ENCODE measurements at places on chromosomes 1 and 21.

DNA sequence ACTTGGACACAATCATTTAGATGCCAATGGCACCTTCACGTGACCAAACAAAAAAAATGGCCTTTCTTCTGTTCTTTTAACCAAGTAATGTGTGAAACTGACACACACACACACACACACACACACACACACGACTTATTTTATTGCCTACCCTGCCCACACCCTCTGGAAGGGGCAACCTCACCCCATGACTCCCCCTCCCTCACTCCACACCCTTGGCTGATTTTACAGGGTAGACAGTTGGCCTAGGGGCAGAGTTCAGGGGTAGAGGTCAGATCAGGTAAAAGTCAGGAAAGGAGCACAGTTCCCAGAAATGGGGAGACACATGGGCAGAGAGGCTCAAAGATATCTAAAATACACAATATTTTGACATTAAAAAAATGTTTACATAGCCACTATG, 144.8 kb upstream of the GJB5 start:
- no peak for DNase-seq

DNA sequence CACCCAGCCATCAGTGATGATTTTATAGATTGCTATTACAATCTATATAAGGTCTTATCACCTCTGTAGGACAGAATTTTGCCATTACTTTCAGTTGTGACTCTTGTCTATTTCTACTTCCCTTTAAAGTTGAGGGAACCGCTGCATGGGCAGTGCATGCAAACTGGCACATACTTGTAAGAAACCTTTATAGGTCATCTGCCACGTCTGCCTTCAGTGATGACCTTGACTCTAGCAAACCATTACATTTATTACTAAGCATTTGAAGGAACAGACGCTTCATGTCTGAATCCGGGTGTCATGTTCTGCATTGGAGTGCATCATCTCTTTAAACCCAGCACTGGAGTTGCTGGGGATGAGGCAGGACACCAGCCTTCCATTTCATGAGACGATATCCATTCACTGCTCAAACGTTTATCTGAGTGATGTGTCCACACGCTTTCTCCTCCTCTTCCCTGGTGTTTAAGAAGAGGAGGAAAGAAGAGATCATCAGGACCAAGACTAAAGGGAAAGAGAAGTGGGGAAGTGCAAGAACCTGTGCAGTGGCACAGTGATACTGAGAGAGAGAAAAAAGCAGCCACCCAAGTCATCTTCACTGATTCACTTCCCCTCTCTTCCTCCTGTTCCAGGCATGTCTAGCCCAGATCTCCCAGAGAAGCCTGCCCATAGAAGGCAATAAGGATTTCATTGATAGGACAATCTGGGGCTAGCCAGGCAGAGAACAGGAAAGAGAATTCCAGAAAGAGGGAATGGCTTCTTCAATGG, 14.1 kb downstream of the CCSAP start:
- DNase-seq: no peak

DNA sequence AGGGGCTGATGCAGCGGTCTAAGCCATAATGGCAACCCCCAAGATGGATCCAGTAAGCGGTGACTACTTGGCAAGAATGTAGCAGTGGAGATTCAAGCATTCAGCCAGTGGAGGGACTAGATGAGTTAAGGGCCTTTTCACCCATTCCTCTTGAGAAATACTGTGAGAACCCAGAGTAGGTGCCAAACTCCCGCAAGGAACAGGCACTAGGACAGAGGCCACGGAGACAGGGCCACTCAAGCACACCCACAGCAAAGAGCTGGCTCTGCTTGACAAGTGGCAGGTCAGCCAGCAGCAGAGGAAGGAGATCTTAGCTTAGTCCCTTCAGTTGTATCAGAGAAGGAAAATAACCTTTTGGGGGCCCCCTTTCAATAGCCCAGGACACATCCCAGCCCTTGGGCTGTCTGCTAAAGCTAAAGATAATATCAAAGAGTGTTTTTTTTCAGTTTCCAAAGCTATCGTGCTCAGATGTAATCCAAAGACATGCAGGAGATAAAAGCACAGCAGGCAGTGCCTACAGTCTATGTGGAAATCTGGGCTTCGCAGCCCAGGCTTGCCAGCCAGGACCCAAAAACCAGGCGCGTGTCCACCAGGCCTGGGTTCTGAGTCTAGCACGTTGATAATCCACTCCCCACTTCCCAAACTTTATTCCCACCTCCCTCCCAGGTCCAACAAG, 62.0 kb upstream of the GOLT1A start:
- no peak for DNase-seq

DNA sequence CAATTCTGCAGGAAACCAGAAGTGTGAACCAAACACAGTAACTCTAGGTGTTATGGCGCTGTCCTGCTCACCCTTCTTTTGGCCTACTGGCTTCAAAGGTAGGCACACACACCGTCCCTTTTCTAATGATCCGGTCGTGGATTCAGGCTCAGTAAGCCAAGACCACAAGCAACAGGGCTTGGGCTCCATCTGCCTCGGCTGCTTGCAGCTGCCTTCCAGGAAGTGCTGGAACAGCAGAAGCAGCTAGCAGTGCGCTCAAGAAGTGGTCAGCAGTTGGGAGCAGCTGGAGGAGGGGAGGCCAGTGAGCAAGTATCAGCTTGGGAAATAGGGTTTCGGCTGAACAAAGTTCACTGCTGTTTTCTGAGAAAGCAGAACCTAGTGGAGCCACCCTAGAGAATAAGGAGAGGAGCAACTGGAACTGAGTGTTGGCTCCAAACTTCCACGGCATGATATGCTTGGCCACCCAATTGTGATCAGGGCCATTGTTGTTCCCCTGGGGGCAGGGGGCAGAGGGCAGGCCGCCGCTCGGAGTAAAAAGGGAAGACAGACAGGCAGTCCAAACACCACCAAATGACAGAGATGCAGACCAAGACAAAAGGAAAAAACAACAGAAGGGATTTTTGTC, 173.4 kb downstream of the TOMM20 start:
- DNase-seq: peak; percentile 68

- DNase-seq: no peak
These were observed 56.0 kb upstream of the ABCG1 start for GRCh38 chr21:42162831-42163510.

DNA sequence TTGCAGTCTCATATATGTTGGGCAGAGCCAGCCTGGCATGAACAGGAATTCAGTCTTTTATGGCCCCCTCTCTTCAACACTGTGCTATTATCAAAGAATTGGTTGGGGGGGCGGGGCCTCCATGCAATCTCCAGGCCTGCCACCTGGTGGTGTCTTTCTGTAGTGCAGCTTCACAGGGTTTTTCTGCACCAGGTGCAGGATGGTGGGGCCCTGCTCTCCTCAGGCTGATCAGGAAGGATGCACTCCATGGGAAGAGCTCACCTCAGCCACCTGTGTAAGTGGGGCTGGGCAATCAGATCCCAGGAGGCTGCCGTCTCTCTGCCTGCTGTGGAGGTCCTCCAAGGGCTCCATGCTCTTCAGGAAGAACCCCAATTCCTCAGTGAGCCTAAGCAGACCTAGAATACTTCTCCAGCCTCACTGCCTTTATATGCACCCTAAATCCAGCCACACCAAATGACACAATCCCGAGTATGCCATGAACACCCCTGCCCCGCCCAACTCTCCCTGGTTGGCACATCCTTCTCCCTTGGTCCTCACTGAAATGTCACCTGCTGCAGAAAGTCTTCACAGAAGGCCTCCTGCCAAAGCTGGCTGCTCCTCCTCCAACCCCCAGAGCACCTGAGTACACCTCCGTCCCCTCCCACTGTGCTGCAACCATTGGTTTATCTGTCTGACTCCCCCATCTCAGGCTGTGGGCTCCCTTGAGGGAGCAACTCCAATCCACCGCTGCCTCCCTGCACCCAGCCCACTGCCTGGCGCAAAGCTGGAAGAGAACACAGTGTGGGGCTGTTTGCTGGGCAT, 16.5 kb downstream of the STK40 start:
- DNase-seq: peak; percentile 31

DNA sequence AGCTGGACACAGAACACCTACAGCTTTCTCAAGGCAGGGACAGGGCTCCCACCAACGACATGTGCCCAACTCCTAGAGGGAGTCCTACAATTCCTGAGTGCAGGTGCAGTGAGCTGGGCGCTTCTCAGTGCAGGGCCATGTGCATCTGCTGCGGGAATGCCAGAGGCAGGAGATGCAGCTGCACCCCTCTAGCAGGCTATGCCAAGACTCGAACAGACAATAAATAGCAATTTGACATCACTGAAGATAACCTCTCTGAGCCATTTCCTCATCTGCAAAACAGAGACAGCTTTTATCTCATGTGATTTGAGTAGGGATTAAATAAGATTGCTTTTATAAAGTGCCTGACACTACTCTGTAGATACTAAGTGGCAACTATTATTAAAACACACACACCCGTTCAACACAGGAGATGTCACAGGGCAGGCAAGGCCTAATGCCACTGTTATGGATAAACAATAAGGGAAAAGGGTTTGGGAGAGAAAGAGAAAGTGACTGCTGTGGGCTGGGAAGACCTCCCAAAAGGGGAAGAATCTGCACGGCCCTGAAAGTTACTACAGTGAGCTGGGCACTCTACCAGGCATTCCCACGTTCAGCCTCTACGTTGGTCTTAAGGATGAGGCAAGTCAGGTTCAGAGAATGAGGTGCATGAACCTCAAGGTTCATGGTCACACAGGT, 5.7 kb downstream of the SLC9A1 start:
- DNase-seq: no peak

GRCh38 chr21:34707876-34708325, 39.1 kb downstream of the CLIC6 start:
- no peak for DNase-seq

- DNase-seq: peak; percentile 55
These were observed 56.8 kb downstream of the GLIS1 start for GRCh38 chr1:53681977-53682685.

DNA sequence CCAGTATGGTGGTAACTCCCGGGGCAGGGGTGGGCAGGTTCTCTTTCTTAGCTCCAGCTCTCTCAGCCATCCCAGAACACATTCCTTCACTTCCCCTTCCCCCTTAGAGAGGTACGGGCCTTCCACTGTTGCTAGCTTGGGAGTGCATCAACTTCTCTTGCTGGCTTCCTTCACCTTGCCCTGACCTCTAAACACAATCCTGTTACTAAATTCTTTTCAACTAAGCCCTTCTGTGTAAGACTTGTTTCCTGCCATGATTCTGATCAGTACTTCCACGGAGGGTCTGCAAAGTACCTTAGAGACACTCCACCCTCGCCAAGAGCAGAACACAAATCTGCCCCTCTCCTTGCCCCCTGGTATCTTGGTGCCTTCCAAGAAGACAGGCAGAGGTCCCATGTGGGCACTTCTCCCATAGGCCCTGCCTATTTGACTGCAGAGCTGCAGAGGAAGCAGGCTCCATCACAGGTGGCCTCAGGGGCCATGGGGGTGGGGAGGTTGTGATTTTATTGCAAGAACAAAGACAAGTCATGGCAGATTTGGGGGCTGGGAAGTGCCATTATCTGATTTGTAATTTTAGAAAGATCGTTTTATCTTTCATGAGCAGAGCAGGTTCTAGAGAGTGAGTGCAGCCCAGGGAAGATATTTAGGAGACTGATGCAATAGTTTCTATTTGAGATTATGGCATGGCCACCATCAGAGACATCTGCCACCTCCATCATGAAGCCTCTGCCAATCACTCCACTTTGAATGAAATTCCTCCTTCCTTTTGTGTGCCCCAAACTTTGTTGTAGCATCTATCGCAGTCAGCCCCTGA, 182.5 kb upstream of the JUN start:
- DNase-seq: no peak

DNA sequence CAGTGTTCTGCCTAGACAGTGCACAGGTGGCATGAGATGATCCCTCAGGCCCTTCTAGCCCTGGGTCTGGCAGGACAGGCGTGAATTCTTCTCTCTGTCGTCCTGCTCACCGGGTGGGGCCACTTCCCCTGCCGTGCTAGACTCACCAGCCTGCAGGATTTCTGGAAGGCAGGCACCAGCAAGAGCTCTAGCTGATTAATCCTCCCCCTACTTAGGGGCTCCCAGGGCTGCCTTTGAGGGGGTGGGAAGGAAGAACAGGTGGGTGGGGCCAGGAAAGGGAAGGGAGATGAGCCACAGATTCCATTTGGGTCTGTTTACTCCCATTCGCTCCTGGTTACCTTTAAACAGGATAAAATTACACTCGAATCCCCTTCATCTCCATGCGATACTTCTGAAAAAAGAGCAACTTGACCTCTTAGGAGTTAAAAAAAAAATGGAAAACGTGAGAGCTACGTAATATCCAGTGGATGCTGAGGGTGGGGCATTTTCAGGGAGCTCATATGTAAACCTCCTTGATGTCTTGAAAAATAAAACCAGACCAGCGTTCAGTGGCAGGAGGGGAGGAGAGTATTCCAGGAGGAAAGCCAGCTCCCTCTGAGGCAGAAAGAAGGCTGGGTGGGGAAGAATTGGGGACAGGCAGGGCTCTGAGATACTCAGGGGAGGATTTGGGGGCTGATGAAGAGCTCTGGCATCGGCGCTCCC, 665.5 kb downstream of the PTPRU start:
- DNase-seq: no peak

DNA sequence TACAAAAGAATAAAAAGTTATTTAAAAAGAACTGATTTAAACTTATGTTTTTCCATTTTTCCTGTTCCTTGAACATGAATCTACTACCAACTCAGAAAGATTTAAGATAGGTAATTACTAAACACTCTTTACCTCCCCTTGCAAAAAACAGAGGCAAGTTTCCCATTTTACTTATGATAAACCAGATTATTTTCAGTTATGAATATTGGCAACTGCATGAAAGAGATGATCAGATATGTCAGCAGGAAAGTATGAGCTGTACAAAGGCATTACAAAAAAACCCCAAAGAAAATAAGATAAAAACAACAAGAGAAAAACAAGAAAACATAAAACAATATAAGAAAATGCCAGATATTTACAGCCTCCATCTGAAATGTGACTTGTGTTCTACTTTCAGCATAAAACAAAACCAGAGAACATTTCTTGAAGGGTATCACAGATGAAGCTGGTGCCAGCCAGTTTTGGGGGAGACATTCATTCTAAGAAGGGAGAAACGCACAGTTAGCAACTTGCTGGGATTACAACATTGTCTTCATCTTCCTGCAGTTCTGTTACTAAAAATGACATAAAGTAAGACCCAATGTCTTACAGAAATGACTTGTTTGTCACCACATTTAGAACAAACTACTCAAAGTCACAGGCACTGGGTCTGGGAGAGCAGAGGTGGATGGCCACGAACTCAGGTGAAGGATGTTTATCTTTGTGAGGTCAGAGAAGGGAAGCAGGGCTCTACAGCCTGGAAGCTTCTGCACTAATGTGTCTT, 19.1 kb downstream of the ZC3H12A start:
- no peak for DNase-seq

DNA sequence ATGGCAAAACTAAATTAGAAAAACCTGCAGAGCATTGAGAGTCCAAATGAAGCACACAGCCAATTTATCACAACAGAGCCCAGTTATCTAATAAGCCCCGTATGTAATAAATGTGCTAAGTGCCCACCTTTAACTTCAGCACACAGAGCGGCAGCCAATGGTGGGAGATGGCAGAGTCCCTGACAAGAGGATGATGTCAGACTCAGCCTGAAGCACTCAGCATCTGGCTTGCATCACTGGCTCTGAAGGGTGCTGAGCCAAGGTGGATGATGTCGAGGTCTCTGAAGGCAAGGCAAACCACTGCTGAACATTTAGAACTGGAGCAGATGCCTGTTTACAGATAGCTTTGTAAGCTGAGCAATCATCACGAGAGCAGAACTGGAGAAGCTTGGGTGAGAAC, 118.3 kb downstream of the NUF2 start:
- DNase-seq: no peak

- DNase-seq: no peak
These were observed 3.9 kb downstream of the SPEN start for GRCh38 chr1:15851210-15852035.

All from GDM1 (cell line).